Spleen (tissue), 13 donors: ENCODE measurements at places on chromosomes 1 and 21.

DNA sequence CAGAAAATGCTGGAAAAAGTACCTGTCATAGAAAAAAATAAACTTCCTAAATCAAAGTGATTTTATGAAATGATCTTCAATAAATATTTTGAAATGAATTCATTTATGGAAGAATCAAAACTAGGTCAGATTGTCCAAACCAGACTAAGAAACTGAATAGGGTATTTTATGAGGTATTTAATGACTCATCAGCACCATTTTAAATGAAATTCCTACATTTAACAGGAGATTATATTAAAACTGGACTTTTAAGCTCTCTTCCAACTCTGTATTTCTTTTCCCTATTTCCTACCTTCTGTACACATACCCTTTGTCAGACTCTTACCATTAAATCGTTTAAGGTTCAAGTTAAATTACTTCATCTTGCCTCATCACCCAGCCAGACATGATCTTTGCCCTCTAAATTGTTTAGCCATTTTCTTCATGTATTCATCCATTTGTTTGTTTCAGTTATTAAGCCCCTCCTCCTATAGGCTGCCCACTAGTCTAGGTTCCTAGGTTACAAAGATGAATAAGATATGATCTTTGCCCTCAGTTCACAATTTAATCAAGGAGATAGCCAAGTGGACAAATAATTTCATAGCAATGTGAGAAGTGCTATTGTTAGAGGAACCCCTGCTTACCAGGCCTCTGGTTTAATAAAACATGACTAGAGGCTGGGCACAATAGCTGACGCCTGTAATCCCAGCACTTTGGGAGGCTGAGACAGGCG, 25.0 kb downstream of the TATDN3 start:
- no peak for DNase-seq

GRCh38 chr1:232271991-232272589, 357.8 kb downstream of the SIPA1L2 start:
- no peak for DNase-seq

DNA sequence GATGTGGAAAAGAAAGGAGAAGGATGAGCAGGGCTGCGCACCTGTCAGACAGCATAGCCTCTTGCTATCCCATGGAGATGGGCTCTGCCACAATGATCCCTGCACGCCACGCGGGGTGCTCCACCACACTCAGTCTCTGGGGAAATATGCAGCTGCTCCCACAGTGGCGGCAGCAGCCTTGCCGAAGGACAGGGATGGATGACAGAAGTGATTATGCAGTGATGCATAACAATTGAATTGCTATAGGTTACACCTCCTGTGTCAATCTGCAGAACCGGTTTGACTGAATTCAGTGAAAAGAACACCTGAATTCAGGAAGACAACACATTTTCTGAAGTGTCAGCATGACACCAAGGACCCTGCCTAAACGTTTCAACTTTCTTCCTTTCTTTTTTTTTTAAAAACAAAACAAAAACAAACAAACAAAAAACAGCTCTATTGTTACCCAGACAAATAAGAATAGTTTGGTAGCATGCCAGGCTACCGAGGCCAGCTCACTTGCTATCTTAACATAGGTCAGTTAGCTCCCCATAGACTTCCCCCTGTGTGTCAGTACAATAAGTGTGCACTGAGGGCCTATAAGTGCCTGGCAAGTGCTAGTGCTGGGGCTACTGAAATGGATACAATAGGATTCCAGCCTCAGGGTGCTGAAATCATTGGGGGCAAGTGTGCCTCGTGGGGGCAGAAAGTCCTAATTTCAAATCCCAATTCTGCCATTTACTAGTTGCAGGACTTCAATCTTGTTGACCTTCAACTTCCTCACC, 127.6 kb upstream of the LMO4 start:
- DNase-seq = no peak

DNA sequence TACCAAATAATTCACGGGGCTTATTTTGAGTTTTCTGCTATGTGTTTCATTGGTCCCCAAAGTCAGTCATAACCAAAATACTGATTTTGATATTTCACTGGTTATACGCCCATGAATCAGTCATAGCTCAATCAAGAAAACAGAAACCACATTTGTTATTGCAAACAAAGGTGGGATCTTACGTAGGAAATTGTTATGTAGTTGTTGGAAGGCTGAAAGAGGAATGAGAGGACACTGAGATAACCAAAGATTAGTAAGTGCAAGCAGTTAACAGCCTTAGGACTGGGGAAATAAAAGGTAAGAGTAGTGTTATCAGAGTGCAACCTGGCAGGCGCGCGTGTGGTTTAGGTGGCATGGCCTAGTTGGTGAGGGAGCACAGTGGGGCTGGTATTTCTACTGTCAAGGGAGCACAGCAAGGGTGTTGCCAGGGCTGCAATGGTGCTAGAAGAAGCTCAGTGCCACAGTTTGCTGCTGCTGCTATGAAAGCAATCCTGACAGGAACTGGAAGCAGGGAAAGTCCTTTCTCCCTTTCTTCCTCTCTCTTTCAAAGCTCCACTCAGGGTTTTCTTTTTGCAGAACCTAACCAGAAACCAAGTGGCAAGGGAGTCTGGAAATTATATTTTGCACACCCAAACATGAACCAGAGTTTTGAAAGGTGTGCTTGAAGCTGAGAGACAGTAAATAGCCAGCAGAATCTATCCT, 33.7 kb downstream of the RTCA start:
- no peak for DNase-seq

DNA sequence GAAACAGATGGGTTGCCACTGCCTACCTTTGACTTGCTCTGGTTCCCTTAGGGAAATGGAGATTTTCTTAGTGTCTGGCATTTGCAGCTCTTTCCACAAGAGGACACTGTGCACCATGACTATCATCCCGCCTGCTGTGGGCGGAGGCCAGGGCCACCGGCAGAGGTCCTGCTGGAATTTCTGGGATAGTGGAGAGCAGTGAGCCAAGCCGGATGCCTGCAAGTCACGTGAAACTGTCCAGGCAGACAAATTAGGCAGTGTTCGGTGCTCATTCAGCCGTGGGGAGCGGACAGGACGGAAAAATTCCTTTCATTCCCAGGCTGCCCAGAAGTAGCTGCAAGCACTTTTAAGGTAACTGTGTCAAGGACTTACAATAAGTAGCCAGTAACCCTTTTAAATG, 43.4 kb downstream of the IGSF5 start:
- peak; percentile 85 for DNase-seq

- no peak for DNase-seq
These were observed 53.3 kb downstream of the OLFML3 start for GRCh38 chr1:114032271-114033215.

DNA sequence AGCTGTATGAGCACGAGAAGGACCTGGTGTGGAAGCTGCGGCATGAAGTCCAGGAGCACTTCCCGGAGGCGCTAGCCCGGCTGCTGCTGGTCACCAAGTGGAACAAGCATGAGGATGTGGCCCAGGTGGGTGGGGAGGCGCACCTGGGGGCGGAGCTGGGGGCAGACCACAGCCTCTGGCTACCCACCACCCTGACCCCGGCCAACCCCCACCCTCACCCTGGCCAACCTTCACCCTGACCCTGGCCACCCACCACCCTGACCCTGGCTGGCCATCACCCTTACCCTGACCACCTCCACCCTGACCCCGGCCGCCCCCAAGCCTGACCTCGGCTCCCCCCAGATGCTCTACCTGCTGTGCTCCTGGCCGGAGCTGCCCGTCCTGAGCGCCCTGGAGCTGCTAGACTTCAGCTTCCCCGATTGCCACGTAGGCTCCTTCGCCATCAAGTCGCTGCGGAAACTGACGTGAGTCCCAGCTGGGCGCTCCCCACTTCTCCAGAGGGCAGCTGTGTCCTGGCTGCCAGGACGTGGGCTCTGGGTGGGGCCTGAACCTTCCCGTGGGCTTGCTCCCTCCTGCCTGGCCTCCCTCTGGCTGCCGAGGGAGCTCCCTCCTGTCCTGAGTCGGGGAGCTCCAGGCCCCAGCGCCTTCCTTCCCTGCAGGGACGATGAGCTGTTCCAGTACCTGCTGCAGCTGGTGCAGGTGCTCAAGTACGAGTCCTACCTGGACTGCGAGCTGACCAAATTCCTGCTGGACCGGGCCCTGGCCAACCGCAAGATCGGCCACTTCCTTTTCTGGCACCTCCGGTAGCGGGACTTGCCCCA, 69.5 kb downstream of the PIK3CD start:
- peak; percentile 75 for DNase-seq

DNA sequence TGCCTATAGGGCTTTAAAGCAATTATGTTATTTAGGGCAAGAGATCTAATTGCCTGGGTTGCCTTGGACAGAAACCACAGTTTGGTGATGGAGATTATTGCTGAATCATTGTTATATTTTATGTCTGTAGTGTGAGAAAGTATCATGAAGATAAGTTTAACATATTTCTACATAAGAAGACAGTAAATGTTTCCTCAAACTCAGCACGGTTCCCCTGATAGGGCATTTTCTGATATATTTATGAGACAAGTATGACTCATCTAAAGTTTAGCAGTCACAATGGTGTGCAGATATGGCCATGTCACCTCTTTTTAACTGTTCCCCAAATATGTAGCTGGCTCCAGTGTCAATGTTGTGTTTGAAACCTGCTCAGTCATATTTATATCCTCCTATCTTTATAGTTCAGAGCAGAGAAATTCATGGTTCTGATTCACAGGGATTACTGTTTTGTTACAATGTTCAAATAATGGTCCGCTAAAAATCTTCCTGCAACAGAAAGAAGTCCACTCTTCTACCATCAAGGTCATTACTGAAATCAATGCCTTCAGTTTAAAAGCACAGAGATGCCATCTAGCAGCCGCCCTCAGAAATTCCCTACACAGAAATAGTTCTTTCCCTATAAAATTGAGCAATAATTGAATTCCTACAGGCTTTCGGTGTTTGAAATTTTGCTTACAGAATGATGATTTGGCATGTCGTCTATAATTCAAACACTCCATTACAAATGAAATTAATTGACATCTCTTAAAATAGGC, 3.7 kb downstream of the OLFM3 start:
- no peak for DNase-seq

GRCh38 chr1:186202271-186202764, 172.7 kb downstream of the TPR start:
- no peak for DNase-seq

DNA sequence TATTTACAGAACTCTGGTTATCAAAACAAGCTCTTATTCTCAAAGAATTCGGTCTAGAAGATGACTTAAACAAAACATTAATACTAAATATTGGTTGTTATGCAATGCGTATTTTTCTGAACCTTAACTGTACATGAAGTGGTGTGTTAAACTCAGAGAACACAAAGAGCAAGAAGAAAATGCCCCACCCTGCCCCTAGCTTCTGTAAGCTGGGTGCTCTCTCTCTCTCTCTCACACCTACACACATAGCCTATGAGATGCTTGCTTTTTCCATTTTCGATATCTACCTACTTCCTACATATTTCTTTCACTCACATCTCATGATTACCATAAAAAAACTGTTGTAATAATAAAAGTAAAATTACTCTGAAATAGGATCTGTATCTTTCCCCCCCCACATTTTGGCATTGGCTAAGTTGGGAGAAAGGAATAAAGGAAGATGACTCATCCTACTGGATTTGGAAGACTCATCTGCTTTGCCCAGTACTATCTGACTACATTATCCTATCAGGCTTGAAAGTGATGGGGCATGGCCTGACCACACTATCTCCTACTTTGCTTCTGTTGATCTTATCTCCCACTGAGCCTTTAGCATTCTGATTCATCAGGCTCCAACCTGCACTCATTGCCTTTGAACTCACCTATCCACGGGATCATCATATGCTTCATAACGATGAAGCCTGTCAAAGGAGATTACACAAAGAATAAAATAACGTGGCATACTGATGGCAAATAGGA, 2.9 kb downstream of the CRYZ start:
- DNase-seq = no peak

GRCh38 chr21:15192243-15192642, 127.4 kb upstream of the NRIP1 start:
- DNase-seq = no peak

- no peak for DNase-seq
These were observed 28.8 kb upstream of the ZBTB18 start for GRCh38 chr1:244022311-244022710.

GRCh38 chr1:119611701-119612113, 36.4 kb downstream of the ZNF697 start:
- peak; percentile 88 for DNase-seq

DNA sequence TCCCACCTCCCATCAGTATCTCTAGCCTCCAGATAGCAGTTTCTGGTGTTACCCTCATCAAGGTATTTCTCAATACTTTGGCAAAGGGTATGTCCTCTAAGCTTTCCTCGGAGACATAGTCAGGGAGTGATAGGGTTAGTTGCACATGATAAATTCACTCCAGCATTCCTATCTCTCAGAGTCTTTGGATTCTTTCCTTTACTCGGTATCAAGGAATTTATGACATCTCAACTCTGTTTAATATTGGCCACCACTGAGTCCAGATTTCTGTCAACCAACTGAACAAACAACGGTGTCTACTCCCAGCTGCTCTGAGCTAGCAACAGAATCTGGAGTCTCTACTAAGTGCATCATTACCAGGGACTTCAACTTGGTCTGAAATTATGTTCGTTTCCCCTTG, 233.4 kb downstream of the TM2D1 start:
- DNase-seq = no peak

DNA sequence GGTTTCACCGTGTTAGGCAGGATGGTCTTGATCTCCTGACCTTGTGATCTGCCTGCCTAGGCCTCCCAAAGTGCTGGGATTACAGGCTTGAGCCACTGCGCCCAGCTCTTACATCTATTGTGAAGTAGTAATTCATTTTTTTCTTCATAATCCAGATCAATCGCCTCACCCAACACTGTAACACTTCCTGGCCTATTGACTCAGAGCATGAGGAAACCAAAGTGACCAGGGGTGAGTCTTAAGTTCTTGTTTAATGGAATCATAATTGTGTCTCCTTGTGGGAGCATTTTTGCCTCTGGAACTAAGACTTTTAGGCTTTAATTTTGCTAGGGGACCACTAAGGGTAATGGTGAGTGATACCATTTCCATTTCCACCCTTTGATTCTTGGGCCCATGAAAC, 27.4 kb downstream of the TNFSF18 start:
- no peak for DNase-seq
